Activated T-cell treated with anti-CD3 and anti-CD28 coated beads for 24 hours (primary cell): ENCODE measurements at places on chromosomes 2 and 18.
A peak's percentile ranks its signal among the peaks of the same experiment; 100 is the strongest.

DNA sequence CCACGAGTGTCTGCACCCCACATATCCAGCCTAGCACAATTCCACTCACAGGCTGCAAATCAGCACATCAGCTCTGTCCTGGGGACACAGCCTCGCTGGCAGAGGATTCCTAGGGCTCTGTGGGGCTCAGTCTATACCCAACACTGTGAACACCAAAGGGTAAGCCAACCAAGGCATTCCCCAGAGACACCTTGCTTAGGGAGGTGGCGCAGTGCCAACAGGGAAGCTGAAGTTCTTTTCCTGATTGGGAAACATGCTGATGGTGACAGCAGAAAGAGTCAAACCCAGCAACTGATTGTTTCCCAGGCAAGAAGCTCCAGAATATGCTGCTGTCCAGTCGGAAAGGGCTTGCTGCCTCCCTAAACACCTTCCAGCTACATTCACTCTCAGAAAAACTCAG, 55.8 kb downstream of the TTC32 start:
- no peak for DNase-seq

DNA sequence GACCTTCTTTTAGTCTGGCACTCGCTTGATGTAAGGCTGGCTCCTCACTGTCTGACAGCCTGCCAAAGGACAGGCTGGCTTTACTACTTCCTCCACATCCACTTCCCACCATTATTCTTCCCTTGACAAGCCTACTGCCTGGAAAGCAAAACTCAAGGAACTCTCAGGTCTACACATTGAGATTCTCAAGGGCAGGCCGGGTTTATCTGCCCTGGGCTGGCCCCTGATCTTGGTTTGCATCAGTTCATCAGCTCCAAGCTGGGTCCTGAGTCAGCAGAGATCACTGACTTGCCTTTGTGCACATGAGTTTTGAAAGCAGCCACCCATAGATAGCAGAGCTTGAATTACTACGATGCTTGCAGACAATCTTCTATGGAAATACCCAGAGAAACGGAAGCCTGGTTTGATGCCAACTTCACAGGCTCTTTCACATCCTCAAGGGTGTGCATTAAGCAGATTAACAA, 53.9 kb downstream of the KCTD18 start:
- no peak for DNase-seq

DNA sequence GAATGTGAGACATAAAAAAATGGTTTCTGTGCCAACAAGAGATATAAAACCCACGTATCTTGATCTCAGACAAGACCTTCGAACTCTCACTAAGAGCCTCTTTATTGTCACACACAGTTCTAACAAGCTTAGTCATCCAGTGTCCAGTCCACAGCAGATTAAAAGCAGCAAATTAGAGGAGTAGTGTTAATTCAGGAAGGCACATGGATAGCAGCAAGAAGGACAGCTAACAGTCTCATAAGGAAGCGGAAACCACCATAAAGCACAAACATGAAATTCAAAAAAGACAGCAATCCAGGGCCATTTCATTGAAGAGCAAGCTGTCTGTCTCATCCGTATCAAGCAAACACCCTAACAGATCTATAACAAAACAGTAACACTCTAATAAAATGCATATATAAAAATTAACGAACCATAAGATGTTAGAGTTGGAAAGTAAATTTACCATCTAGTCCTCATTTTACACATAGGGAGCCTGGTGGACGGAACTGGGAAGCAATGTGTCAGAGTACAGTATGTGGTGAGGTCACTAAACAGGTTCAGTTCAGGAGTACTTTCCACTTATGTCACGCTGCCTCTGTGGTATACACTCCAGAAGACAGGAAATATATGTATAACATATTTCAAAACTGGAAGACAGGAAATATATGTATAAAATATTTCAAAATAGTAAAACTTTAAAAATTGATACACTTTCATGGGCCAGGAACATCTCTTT, 18.3 kb downstream of the AAK1 start:
- no peak for DNase-seq

- peak; percentile 33 for DNase-seq
These were observed 47.1 kb upstream of the SELENOI start for GRCh38 chr2:26298638-26299393.

GRCh38 chr2:45301307-45302277, 292.3 kb upstream of the SIX2 start:
- DNase-seq, result no peak

DNA sequence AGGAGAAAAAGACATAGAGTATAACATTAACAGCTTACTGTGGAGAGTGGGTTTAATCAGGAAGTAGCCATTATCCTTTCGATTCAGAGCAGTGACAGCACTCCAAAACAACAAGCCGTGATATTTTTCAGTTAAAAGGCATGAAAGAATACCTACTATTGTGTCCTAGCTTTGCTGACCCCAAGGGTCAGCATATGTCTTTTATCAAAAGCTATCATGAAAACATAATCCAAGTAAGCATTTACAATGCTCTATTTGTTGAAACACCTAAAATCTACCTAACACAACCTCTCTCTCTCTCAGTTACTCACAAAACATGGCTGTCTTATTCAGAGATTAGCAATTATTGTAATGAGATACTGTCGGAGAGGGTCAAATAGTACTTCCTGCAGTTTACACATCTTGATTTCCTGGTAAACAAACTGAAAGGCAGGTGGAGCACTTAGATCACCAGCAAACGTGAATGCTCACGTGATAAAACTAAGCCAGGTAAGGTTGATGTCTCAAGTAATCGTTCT, 100.0 kb downstream of the BAZ2B start:
- peak; percentile 7 for DNase-seq

DNA sequence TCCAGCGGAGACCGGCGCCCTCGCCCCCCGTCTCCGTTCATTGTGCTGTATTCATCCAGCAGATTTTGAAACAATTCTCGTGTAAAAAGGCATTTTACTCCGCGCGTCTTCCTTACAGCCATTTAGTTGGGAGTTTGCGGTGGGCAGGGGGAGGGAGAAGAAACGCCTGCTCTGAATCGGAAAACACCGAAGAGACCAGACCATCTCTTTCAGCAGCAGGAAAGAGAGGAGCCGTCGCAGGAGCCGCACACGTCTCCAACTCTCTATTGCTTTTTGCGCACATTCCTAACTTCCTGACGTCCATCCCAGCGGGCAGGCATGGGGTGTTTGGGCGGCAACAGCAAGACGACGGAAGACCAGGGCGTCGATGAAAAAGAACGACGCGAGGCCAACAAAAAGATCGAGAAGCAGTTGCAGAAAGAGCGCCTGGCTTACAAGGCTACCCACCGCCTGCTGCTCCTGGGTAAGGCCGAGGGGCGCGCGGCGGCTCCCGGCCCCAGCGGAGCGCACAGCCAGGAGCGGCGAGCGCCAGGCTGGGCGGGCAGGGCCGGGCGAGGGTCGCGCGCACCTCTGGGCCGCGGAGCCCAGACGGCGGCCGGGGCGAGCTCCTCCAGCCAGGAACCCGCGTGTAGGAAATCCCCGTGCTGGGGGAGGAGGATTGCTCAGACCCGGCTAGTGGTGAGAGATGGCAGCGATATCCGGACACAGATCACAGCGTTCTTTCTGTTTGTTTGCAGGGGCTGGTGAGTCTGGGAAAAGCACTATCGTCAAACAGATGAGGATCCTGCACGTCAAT, 63.2 kb downstream of the GNAL start:
- DNase-seq, result no peak

DNA sequence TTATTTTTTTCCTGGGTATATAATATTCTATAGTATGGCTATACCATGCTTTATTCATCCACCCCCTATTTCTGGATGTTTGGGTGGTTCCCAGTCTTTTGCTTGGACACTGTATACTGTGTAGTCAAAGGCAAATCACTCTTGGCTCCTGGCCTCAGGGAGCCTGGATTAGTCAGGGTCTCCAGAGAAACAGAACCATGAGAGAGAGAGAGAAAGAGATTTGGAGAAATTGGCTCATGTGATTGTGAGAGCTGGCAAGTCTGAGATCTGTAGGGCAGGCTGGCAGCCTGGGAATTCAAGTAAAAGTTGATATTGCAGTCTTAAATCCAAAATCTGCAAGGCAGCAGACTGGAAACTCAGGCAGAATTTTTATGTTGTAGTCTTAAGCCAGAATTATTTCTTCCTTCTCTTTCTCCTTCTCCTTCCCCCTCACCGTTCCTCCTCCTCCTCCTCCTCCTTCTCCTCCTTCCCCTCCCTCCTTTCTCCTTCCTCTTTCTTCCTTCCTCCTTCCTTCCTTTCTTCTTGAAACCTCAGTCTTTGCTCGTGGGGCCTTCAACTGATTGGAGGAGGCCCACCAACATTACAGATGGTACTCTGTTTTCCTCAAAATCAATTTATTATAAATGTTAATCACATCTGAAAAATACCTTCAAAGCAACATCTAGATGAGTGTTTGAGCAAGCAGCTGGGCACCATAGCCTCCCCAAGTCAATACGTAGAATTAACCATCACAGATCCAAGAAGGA, 33.0 kb downstream of the CTIF start:
- DNase-seq, result no peak

GRCh38 chr2:98463551-98463971, 18.9 kb downstream of the INPP4A start:
- DNase-seq, result no peak

- DNase-seq, result no peak
These were observed 6.8 kb upstream of the STK25 start for GRCh38 chr2:241514986-241515737.

- DNase-seq, result no peak
These were observed 91.8 kb upstream of the RFX8 start for GRCh38 chr2:101566632-101567228.

GRCh38 chr2:158586491-158586890, 129.7 kb downstream of the PKP4 start:
- no peak for DNase-seq

GRCh38 chr2:22826703-22827102, 558.3 kb upstream of the KLHL29 start:
- no peak for DNase-seq

DNA sequence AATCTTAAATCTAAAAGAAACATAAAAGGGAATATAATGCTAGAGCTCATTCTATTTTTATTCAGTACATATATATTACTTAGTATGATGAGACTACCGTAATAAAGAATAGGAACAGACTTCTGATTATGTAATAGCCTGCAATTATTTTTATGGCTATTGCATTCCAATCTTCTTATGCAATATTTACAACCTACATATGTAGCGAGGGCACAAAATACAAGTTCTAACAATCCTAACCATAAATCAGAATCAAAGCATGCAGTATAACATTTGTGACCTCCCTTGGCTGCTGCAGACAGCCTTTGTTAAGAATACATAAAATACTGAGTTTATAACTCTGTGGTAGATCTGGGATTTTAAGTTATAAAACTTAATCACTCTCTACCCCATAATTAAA, 177.6 kb downstream of the BABAM2 start:
- no peak for DNase-seq

DNA sequence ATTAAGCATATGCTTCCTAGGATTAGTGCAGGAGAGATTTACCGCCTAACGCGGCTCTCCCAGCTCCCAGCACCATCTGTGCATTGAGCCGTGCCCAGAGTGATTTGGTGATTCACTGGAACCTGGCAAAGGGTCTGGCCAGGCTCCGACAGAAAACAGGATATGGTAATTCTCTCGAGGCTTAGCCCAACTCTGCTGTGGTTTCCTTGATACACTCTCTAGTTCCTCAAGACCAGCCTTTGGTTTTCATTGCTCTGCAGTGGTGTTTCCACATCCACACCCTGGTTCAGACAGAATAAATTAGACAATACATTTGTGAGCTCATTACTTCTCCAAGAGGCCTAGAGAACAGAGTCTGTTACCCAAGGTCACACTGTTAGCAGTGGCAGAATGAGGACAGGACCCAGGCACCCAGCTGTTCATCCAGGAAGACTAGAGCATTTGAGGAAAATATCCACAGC, 23.0 kb upstream of the SMAD2 start:
- DNase-seq, result no peak

DNA sequence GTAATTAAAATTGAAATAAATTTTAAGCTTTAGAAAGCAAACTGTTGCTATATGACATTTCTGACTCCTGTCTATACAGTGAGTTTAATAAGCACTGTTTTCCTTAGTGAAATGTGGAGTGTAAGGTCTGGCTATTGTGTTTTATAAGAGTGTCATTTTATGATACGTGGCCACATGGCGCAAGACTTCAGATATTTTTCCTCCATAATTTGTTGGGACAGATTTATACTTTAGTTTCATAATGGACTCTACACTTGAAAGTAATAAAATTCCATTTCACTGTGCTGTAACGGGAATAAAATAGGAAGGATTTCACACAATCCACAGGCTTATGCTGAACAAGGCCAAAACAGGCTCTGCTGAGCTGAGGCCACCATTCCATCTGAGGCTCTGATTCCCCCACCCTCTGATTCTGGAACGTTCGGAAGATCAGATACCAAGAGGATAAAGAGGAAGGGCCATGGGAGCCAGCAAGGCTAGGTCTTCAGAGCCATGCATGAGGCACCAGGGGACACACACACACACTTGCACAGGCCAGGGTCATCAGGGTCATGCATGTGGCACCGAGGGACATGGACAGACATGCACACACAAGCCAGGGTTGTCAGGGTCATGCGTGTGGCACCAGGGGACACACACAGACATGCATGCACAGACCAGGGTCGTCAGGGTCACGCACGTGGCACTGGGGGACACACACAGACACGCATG, 35.6 kb downstream of the HDAC4 start:
- no peak for DNase-seq

DNA sequence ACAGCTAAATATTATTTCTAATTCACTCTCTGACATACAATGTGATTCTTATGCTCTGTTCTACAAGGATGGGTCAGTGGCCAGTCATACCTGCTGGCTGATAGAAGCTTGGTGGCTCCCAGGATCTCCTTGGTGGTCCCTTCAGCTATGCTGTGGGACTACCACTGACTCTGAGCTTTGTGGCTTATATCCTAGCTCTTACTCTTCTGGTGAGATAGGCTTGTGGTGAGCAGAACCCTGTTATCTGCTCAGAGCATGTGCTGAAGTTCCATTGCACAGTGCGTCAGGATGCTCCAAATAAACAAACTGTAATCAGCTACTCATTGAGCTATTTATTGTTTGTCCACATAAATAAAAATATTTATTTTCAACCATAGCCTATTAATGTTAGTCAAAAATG, 51.7 kb downstream of the MFSD6 start:
- no peak for DNase-seq

- DNase-seq, result no peak
These were observed 2.7 kb downstream of the ENOSF1 start for GRCh38 chr18:709771-710170.

- no peak for DNase-seq
These were observed 29.6 kb upstream of the ENOSF1 start for GRCh38 chr18:741931-742512.

GRCh38 chr18:46073474-46074331, 1.6 kb upstream of the PSTPIP2 start:
- peak; percentile 60 for DNase-seq

DNA sequence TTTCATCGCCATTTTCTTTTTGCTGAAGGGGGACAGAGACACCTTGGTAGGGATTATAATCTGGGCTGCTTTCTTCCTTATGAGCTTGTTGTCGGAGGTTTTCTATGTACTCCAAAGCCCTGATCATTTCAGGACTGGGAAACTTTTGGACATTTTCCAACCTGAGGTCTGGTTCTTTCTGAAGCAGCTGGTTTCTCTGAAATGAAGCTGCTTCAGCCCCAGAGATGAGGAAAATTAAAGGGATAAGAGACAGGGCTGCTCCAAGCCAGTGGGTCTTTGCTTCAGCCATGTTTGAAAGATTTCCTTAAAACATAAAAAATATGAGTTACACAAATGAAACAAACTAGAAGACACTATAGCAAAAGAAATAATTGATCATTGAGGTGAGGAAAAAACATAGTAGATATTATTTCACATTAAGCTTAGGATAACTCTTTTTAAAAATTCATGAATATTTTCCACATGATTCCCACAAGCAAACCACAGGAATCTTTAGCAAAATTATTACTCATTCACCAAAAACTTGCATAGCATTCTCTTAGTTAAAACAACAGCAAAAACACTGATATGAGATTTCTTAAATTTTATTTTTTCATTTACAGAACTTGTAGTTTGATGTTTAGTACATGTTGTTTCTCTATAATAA, 3.0 kb downstream of the SCG2 start:
- DNase-seq, result no peak
